ENCODE measurements at places on chromosomes 2 and 18.
A peak's percentile ranks its signal among the peaks of the same experiment; 100 is the strongest.

DNA sequence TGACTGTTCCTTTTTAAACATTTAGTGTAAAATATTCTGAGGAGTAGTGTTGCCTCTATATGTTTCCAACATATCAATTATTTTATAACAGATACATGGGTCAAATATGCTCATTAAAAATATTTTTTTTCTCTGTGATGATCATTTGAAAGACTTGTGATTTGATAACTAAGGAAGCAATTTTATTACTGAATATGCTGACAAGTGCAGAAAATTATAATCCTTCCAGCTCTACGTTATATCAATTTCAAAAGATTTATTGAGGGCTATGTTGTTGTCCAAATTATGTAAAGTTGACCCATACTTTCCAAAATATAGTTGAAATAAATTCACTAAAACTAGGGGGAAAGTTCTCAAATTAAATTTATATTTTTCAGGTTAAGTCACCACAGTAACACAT, 290.6 kb downstream of the NYAP2 start:
- DNase-seq: no peak

- DNase-seq: no peak
These were observed 16.9 kb downstream of the LYG2 start for GRCh38 chr2:99238599-99238998.

DNA sequence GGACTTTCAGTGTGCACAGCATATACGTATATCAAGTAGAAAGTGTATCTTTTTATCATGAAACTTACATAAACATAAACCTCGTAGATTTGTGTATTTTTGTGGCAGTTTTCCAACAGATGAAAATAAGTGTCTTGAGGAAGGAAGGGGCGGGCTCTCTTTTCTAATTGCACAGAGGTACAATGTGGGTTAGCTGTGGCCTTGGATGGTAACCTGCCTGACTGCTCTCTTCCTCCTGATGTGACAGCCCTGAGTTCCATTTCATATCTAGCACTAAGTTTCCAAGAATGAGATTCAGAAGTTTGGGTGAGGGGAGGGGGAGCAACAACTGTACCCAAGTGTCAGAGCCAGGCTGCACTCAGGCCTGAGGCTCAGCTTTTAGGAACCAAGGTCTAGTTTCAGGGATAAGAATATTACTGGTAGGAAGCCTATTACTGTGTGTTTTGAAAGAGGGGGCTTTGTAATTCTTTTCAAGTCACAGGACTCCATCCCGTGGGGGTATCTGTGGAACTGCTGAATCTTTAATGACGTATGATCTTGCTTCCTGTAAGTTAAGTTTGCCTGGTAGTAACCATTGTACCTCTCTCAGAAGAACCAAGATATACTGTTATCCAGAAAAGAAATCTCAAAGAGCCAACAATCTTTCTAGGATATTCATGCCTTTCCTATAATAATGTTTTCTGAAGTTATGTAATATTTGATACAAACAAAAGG, 483.7 kb downstream of the PTPRM start:
- DNase-seq: no peak

GRCh38 chr18:44668270-44668975, 12.3 kb upstream of the SETBP1 start:
- no peak for DNase-seq

GRCh38 chr2:9089831-9090230, 86.3 kb upstream of the MBOAT2 start:
- no peak for DNase-seq

DNA sequence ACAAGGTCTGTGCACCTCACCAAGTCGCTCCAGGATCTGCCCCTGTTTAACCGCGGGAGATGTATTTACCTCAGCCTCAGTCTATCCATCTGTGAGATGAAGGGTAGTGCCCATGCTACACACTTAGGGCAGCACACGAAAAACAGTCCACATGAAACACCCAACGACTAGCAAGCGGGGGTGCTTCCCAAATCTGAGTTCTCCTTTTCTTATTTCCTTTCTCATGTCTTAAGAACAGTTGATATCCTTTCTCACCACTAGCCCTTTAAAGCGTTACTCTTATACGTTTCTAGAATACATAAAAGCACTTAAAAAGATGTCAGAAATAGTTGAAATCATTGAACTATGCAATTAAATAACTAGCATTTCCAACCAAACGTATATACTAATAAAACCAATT, 207.3 kb upstream of the PXDN start:
- no peak for DNase-seq

DNA sequence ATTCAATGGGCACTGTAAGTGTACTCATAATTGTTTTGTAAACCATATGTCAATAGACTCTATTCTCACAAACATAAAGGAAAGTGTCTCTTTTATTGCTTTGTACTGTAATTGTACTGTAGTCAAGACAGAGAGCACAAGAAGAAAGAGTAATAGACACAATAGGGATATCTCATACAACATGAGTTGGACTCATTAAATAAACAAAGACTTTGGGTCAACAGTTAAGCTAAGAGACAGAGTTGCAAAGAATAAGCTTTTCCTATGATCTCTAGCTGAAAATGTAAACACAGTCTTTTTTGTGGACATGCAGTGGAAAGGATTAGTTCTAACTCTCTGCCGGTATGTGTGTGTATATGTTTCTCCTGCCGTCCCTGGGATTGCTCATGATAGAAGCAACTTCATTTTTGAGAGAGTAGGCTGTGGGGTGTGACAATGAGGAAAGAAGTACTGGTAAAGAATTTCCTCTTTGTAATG, 13.9 kb upstream of the KYNU start:
- DNase-seq: no peak

GRCh38 chr2:214481204-214481603, 70.3 kb downstream of the VWC2L start:
- peak; percentile 4 for DNase-seq

GRCh38 chr18:34840256-34840826, 130.2 kb downstream of the DTNA start:
- DNase-seq: no peak

- DNase-seq: peak; percentile 13
These were observed 342.6 kb downstream of the CELF4 start for GRCh38 chr18:37222999-37223378.

GRCh38 chr2:241561832-241562231, 3.3 kb downstream of the BOK start:
- peak; percentile 72 for DNase-seq

- no peak for DNase-seq
These were observed 35.3 kb downstream of the CFAP210 start for GRCh38 chr2:169658877-169659276.

DNA sequence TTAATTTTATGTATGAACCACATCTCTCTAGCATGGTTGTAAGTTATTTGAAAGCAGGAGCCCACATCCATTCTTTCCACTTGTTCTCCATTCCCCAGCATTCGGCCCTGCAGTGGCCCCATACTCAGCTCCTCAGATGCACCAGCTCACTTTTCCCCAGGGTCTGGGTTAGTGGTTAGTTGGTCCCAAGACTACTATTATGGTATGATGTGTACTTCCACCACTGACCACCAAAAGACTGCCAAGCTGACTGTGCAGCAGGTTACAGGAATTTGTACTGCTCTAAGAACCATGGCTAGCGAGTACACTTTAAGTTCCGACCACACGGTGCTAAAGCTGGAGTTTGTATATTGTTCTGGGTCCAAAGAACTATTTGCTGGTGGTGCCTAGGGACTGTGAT, 413.6 kb upstream of the TCF4 start:
- DNase-seq: peak; percentile 34

DNA sequence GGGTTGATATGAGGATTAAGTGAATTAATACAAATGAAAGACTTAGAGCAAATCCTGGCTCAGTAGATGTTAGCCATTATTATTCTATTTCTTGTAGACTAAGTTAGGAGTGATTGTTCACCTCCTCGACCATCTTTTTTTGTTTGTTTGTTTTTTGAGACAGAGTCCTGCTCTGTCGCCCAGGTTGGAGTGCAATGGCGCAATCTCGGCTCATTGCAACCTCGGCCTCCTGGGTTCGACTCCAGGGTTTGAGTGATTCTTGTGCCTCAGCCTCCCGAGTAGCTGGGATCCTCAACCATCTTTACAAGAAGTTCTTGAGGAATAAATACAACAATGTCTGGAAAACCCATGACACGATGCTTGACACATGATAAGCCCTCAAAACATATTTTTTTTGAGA, 12.7 kb downstream of the TRIM54 start:
- no peak for DNase-seq

DNA sequence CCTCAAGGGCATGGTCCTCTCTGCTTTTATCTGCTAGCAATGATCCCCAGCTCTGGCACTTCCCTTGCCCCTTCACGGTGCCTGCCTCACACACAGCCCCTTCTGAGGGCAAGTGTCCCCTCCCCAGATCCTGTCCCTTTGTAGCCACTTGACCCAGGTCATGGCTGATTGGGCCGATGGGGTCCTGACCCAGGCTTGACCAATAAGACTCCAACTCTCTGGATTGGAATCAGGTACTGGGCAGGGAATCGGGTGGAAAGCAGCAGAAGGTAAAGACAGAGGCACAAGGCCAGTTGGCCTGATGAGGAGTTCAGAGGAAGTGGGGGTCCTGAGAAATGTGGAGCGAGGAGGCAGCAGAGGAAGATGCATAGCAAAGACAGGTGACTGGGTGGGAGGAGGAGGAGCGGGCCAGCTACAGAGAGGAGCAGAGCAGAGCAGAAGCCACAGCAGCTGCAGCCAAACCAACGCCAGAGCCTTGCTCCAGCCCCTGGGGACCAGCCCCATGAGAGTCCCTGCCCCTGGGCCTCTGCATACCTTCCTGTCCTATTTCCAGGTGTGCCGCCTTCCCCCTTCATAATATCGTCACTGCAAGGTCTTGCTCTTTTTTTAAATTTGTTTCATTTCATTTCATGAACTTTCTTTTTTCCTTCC, 39.1 kb downstream of the CAPN13 start:
- no peak for DNase-seq

DNA sequence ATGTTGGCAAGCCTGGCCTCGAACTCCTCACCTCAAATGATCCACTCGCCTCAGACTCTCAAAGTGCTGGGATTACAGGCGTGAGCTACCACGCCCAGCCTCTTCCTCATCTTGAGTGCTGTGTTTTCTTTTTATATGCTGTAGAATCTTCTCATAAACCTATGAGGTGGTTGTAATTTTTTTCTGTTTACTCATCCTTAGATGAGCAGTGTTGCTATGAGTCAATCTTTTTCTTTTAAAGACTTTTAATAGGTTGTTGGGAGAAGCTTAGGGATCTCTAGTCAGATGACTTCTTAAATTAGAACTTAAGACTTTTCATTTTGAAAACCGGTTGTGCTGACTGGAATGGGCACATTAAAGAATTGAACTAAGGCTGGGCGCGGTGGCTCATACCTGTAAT, 8.7 kb upstream of the AAK1 start:
- DNase-seq: peak; percentile 84

- DNase-seq: no peak
These were observed 3.5 kb downstream of the TMEM200C start for GRCh38 chr18:5891854-5892215.

DNA sequence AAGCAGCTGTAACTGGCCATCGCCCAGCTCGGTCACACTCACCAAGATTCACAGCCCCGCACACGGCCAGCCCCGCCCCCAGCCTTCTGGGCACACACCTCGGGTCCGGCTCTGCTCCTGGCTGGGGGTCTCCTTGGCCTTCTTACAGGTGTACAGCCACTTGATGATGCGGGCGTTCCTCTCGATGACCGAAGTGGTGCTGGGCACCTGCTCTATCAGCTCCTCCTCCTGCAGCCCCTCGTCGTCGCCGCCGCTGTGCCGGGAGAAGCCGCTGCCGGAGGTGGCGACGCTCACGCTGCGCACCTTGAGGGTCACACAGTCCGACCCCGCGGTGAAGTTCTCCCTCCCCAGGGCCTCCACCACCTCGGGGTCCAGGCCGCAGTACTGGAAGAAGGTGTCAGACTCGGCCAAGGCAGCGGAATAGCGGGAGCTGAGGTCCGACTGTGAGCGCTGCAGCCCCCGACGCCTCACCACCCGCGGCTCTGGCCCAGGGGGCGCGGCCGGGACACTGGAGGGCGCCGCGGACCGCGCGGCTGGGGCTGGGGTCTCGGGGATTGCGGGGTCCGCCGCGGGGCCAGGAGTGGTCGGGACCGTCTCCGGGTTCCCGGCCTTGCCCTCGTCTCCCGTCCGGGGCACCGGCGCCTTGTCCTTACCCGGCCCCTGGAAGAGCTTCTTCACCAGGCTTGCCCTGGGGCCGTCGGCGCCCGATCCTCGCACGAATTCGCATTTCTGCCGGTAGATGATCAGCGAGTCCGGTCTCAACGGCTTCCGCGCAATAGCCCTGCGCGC, 769 bp downstream of the FAM110C start:
- no peak for DNase-seq

- no peak for DNase-seq
These were observed 15.2 kb downstream of the M1AP start for GRCh38 chr2:74632939-74633312.

DNA sequence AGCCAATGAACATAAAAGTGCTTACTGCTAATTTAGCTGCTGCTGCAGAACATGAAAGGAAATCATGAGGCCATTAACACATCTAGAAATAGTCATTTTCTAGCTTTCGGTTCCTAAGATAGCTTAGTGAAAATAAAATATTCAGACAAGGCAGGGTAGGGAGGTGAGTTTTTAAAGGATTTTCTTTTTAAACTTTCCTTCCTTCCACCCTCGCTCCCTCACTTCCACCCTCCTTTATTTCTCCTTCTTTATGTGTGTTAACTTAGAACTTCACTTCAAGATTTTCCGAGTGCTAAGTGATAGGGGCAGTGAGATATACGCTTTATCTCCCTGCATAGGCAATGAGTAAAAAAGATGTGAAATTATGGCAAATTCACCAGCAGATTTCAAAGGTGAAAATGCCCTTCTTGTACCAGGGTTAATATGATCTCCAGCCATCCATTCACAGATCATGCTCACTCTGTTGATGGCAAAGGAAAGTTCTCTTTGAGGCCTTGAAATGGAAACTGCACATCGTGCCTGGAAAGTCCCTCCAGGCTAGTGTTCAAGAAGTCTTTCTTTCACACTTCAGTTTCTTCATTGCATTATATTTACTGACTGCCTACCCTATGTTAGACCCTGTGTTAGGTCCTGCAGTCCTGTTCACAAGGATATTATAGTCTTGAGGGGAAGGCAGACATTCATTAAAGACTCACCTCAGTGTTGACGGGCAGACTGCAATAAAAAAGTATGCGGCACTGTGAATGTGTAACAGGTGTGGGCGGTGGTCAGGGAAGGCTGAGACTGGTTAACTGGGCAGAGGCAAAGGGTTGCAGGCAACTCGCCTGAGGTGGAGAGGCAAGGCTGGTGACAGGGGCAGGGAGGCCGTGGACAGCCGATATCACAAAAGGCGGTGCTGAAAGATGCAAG, 200.8 kb downstream of the PLCL1 start:
- DNase-seq: no peak

GRCh38 chr2:160940271-160940670, 220.0 kb upstream of the TANK start:
- DNase-seq: peak; percentile 13

Data from fibroblast of skin of abdomen (primary cell).